ENCODE measurements at places on chromosomes 5 and 9. TPM values are rescaled to one million over a fixed set of nuclear protein-coding genes. Genes with fewer than 3 reads are reported as not detected.
A peak's percentile ranks its signal among the peaks of the same experiment; 100 is the strongest.

Gene PCDHA8
- not detected for polyA plus RNA-seq

DNA sequence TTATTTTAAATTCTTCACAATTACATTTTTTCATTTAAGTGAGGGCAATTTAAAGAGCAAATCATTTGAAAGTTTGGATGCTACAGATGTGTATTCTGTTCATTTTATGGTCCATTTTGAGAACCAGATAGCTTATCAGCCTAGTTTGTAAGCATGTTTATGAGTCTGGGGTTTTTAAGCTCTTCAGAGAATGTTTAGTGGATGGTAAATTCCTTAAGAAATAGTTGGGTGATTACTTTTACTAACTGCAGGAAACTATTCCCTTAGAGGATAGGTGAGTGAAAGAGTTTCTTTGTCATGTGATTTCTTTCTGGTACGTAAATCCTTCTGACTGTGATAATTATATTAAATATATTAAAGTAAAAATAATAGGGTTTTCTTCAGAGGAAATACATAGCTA is 17.6 kb downstream of the RASGRF2 start:
- no peak for DNase-seq

DNA sequence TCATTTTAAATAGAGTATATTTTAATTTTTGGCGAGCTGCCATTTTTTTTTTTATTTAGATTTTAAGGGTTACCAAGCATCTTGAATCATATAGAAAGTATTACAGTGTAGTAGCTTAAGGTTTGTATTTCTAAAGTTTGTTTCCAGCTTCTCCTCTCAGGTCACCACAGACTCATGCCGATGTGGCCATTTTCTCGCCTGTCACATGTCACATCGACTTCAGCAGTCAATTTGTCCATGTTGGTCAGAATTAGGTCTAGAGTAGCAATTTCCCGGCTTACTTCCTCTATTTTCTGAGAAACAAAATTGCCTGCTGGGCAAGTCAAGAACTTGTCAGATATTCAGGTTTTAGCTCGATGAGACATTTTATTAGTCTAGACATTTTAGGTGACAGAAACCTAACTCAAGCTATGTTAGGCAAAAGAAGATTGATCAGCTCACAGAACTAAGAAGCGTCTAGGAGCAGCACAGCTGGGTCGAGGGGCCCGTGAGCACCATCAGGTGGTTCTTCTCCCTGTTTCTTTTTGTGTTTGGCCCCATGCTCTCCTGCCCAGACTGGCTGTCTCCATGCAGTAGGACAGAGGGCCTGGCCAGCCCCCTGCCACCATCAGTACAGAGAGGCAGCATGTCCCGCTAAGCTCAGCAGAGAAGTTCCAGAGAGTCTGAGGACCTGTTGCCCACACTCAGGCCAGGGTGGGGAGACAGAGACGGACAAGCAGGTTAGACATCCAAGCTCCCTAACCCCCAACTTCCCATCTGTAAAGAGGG is 48.4 kb upstream of the AFAP1L1 start:
- no peak for DNase-seq

- peak; percentile 66 for DNase-seq
Measured at GRCh38 chr9:105438141-105438806, 9.6 kb upstream of the FSD1L start.

DNA sequence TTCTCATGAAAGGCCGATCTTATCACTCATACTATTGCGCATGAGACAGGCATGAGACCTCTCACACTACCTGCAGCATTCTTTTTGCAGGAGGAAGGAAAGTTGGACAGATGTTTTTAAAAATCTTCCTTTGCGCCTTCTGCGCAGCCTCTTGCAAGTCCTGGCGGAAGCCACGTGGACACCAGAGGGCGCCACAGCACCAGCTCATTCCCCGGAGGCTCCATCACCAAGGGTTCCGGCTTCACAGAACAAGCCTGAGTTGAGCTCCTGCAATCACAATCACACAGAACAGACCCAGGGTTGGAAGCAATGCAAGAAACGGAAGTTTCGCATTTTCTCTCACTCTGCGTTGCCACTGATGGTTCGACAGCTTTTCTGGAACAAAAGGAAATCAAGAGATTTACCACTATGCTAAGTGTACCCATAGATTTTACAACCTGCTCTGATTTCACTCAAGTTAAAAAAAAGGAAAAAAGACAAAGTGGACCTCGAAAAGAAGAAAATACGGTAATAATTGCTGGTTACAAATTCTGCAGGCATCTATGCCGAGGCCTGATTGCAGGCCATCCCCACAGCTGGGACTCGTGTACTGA is 304.7 kb upstream of the MSX2 start:
- DNase-seq: peak; percentile 94

DNA sequence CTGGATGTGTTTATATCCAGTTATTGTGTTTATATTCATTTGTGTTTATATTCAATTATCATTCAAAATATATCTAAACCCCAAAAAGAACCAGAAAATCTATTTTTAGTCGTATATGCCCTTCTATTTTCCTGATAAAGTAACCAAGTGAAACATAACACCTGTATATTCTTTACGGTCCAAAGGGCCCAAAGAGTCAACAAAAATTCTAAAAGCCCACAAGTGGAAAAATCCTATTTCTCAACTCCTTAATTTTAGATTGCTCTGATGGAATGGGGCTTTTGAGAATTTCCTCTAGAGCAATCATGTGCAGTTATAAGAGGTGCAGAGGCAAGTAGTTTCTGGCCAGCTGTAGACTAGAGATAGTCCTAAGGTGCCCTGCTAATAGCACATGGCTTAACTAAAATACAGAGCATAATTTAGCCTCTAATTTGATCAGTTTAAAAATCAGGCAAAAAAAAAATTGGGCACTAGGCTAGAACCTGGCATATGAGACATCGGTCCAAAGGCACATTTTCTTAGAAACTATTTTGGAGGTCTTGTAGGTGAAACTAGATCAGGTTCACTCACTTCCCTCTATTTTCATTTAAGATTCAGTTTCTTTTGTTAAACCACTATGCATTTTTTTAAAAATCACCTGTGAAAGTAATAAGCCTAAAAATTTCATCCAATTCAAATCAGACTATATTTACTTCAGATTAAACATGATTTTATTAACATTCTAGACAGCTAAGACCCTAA is 256.0 kb downstream of the FBXL17 start:
- DNase-seq: no peak

DNA sequence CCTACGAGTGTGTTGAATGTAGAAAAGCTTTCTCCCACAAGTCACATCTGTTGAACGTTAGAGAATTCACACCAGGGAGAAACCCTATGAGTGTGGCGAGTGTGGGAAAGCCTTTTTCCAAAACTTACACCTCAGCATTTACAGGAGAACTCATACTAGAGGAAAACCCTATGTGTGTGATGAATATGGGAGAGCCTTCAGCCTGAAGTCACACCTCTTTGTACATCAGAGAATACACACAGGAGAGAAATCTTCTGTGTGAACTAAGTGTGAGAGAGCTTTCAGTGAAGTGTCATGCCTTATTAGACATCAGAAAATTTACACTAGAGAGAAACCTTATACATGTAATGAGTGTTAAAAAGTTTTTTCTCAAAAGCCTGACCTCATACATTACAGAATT is 41.8 kb upstream of the GPX3 start:
- no peak for DNase-seq

Gene EDIL3
- polyA plus RNA-seq: 5.2 TPM

DNA sequence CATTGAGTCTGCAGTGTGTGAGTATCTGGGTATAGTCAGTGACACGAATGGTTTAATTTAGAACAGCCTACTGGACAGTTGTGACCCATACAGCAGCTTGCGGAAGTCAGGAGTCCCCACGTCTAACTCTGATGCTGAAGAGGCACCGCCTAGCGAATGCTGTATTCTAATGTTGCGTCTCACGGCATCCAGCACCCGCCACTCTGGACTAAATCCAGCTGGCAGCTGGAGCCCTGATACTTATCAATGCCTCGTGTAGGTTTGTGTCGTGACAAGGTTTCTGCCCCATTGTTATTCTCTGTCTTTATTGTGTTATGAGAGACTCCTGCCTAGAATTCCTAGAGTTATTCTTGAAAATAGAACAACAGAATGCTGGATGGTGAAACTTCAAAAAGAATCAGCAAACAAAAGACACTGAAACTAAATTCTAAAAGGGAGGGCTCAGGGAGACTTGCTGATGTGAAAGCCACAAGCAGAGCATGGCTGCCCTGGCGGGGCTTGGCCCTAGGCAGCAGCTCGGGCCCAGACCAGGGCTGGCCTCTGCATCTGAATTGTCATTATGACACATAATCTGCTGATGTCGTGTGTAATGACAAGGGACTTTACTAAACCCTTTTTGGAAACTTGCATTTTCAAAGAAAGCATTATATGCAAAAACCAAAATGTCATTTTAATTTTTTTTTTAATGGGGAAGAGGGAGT is 123.5 kb upstream of the ICE1 start:
- no peak for DNase-seq

Gene FGF18
- polyA plus RNA-seq: 0.39 TPM

Gene PCDHGA5
- not detected for polyA plus RNA-seq

Gene LEAP2
- 6.9 TPM for polyA plus RNA-seq

DNA sequence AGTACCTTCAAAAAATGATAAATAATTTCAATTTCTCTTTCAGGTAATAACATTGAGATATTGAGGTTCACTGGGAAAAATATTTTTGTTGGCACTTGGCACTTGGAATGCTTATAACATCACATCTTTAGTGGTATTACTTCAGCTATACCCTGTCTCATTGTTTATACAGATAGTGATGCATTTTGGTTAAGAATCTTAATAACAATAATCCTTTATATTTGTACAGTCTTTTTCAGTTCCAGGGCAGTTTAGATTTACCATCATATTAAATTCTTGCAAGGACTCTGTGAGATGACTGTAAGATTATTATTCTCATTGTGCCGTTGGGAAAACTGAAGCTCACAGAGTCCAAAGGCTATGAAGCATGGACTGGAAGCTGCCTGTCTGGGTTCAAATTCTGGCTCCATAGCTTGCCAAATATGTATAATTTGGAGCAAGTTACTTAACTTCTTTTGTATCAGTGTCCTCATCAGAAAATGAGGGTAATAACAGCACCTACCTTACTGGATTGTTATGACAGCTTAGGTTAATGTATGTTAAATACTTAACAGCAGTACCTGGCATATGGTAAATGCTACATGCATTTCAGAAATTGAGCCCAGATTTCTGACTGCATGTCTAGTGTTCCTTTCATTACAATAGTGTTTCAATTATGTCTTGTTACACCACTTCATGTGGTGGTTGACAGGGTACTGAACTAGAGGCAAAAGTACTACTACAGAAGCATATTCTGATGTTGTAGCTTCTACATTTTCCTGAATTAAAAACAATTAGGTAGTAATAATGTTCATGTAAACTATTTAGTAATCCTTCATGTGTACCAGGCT is 272.2 kb downstream of the PLK2 start:
- DNase-seq: no peak

DNA sequence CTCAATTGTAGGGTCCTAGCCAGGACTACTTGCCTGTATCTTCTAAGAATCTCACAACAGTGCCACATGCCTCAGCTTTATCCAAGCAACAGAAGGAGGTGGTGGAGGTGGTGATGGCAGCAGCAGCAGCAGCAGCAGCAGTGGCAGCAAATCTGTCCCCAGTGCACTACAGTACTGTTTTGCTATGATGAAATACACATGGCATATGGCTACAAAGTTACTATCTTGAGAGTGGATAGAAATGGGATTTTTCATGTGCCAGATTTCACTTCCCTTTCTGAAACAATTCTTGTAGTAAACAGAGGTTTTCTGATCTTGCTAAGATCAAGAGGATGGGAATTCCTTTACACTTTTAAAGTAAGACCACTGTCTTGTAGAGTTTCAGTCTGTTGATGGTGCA is 8.1 kb upstream of the CYSTM1 start:
- DNase-seq: no peak

Gene GPX8
- 13.5 TPM for polyA plus RNA-seq

Gene CDC37L1
- 16.9 TPM for polyA plus RNA-seq

Gene SPINK4
- not detected for polyA plus RNA-seq

GRCh38 chr9:70466976-70467561 is 52.6 kb upstream of the KLF9 start:
- DNase-seq: no peak
